KBM-7 (cell line): ENCODE measurements at places on chromosomes 1 and 21.

DNA sequence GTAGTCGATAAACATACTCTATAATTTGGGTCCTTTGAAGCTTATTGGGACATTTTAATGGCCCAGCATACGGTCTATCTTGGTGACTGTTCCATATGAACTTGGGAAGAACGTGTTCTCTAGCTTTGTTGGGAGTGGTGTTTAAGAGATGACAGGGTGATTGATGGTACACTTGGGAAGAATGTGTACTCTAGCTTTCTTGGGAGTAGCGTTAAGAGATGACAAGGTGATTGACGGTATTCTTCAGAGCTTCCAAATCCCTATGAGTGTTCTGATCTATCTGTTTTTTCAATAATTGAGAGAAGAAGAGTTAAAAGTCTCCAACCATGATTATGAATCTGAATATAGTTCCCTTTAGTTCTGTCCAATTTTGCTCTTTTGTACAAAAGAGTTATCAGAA, 9.4 kb downstream of the NPHP4 start:
- DNase-seq = no peak

- no peak for DNase-seq
Observed at GRCh38 chr1:36950604-36951291, 83.6 kb downstream of the GRIK3 start.

GRCh38 chr21:37001441-37001840, 5.1 kb upstream of the RIPPLY3 start:
- peak; percentile 45 for DNase-seq

GRCh38 chr1:229225331-229225782, 45.6 kb upstream of the RAB4A start:
- DNase-seq = no peak

DNA sequence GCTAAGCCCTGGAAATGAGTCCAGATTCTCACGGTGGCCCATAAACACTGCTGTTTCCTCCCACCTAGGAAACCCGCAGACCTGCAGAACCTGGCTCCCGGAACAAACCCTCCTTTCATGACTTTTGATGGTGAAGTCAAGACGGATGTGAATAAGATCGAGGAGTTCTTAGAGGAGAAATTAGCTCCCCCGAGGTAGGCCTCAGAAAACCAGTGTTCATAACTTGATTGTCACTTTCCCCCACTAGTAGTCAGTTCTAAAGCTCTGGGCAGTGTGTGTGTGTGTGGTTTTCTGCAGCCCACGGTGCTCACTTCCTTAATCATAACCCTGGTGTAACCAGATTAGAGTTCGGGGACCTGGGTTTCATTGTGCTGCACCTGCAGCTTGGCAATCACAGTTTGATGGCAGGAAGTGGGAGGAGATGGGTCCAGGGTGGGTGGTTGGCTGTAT, 39.1 kb downstream of the CLIC6 start:
- DNase-seq = peak; percentile 46

GRCh38 chr1:8473121-8473875, 155.4 kb downstream of the SLC45A1 start:
- no peak for DNase-seq

DNA sequence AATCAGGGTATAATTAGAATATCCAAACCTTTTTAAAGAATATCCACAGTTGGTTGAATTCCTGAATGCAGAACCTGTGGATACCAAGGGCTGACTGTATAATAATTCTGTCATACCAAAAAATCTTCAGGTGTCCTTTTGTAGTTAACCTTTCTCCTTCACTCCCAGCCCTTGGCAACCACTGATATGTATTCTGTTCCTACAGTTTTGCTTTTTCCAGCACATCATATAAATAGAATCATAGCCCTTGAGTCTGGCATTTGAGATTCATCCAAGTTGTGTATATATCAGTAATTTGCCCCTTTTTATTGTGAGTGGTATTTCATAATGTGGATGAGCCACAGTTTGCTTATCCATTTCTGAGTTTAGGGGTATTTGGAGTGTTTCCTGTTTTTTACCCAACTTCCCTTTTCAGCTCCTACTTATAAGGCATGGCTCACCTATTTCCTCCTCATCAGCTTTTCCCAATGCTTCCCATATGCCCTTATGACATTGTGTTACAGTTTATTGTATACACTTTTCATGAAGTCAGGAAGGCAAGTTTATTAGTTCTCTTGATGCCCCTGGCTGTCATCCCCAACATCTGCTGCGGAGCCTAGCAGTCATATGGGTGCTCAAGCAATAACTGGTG, 35.0 kb upstream of the AGO1 start:
- DNase-seq = peak; percentile 61

DNA sequence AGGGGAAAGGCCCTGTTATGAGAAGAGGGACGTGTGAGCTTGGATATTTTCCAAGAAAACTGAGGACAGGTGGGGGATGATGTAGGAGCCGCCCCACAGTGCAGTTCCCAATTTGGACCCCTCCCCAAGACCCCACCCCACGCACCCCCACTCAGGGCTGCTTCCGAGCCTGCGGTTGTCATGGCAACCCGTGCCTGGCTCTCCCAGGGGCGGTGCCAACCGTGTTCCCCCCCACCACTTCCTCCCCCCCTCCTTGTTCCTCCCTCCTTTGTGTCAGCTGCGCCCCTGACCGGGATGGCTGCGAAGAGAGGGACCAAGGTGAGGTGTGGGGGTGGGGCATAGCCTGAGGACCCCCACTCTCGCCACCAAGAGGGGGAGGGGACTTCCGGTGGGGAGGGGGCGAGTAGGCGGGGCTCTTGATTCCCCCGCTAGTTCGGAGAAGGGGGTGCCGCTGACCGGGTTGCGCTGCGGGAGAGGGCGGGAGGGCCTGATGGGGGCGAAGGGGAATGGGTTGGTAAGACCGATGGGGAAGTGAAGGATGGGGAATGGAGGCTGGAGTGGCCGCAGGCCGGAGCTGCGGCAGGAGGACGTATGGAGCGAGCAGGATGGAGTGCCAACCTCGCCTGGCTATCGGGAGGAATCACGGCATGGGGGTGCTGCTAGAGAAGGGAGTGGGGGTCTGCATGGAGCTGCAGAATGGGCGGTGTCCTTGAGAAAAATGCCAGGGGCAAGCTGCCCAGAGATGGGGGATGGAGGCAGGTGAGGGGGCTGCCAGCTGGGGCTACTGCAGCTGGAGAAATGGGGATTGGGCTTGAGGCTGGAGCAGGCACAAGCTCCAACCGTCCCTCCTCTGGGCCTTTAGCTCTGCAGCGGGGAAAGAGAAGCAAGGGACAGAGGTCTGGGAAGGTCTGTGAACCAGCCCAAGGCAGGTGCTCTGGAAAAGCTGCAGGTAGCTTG, 953 bp downstream of the TRIM46 start:
- no peak for DNase-seq

DNA sequence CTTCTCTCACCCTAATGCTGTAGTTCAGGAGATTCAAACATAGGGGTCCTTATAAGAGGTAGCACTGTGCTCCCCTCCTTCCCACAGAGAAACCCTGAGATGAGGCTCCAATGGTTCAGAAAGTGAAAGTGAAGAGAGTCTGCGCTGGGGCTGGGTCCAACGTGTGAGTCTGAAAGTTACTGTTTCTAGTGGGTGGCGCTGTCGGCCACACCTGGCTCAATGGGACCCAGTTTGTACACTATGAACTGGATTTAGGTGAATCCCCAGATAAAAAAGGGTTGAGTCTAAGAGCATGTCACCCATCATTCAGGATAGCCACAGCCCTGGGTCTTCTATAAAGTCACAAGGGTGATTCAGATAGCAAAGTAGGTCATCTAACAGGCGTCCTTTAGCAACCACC, 2.8 kb downstream of the SMCP start:
- no peak for DNase-seq

GRCh38 chr1:64245495-64245894, 42.1 kb downstream of the UBE2U start:
- no peak for DNase-seq

GRCh38 chr1:228837817-228838716, 102.8 kb downstream of the RHOU start:
- DNase-seq = no peak

DNA sequence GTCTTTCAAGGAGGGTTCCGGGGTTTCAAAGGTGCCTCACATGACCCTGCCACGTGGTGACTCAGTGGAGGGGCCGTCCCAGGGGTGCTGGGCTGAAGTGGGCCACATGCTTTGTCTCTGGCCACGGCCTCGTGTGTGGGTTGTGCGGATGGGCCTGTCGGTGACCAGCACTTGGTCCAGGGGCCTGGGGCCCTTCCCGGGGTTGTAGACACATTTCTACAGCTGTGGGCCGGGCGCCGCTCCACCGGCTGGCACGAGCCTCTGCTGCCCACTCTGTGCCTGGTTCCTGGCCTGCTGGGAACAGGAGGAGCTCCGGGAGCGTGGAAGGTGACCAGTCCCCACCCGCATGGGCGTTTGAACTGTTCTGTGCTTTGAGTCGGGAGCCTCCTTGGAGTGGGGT, 75.4 kb upstream of the TTC34 start:
- no peak for DNase-seq

GRCh38 chr1:38005195-38006007, at the start of gene FHL3:
FHL3 (minus strand) TSS chr1:38005514; CDS start chr1:37999412, 6,102 bp downstream.
- DNase-seq = no peak
